ENCODE measurements at places on chromosomes 3 and 15.

- no peak for DNase-seq
These were observed 33.6 kb upstream of the PLSCR2 start for GRCh38 chr3:146502887-146503460.

DNA sequence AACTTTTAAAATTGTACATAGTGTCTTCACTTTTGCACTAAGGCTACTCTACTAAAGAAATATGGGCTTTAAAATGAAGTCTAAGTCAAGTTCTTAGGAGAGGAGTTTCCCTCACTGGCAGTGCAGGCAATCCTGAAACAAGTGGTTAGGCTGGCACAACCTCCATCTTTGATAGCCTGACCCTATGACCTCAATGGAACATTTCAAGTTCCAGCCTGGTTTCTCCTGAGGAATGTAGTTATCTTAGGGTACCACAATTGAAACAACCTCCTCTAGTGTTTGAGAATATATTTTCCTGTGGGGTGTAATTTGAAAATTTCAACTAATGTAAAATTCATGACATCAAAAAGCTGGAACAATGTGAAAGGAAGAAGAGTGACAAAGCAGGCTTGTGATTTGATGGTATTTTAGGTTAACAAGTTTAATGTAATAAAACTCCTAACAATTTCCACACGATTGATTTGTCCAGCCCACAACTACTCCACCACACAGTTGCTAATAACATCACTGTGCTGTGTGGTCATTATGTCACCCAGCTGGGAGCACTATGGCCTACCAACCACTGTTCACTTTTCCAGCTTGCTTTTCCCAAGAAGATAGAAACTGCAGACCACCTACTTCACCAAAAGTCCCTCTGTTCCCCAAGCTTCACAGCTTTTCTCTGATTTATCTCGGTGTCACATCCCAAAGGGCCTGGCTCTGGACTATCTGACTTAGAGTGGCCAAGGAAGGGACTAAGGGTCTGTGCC, 1.8 kb downstream of the WWTR1 start:
- no peak for DNase-seq

DNA sequence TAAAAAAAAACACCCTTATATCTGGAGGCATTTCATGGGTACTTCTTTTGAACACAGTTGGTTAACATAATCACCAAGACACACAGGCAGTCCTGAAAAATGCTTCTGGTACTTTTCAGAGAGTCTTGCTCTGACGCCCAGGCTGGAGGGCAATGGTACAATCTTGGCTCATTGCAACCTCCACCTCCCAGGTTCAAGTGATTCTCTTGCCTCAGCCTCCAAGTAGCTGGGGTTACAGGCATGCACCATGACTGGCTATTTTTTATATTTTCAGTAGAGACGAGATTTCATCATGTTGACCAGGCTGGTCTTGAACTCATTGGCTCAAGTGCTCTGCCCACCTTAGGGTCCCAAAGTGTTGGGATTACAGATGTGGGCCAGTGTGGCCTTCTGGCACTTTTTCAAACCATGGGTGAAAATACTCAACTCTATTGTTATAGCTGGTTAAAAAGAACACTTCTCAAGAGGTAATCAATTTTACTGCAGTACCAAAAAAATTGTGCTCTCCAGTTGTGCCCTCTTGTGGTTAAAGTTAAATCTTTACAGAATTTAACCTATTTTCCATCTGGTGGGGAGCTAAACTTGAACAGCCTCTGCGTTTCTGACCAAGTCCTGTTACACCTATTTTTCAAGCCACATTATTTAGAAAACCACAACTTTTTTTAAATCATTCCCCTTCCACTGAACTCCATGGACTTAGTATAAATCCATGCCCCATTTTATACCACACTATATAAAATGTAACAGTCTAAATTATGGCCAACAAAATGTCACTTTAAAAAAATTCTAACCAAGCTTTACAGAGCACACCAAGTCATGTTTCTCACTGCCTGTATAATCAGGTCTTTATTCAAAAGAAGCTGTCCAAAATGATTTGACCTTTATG, 1.2 kb upstream of the SNAPC5 start:
- no peak for DNase-seq

- DNase-seq: no peak
These were observed 13.5 kb downstream of the SNX33 start for GRCh38 chr15:75661100-75661755.

DNA sequence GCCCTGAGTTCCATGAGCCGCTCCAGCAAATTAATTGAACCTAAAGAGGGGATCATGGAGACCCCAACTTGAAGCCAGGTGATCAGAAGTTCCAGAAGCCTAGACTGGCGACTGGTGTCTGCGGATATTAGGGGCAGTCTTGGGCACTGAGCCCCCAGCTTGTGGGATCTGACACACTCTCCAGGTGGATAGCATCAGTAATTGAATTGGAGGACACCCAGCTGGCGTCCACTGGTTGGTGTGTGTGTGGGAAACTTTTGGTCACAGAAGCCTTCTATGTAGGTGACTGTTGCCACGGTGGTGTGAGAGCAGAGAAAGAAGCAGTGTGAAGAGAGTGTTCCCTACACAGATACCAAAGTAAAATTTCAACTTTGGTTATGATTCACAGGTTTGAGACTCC, 106.0 kb upstream of the ADPGK start:
- DNase-seq: no peak

DNA sequence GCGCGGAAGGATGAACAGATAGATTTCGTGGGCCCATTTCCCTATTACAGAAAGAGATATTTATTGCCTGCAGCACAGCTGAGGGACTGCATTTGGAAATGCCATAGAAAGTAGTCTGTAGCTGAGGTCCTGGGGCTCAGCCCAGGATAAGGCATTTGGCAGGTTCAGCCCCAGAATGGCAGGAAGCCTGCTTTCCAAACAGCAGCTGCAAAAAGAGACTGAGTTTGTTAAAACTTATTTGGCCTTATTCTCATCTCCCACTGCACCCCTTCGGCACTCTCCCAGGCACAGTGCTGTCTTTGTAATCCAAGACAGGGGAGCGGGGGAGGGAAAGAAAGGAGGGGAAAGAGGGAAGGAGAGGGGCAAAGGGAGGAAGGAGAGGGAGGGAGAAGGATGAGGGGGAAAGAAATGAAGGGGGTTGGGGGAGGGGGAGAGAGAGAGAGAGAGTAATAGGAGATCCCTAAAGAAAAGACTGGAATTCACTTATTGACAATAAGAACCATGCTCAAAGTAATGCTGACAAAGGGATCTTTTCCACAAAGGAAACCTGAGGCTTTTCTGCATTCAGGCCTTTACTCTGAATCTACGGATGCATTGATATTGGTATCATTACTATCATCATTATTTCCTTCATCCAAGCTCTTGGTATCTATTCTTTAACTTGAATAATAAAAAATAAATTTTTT, 94.0 kb upstream of the LRRN1 start:
- DNase-seq: no peak

GRCh38 chr3:179560791-179561190, 1.9 kb upstream of the ACTL6A start:
- DNase-seq: no peak

DNA sequence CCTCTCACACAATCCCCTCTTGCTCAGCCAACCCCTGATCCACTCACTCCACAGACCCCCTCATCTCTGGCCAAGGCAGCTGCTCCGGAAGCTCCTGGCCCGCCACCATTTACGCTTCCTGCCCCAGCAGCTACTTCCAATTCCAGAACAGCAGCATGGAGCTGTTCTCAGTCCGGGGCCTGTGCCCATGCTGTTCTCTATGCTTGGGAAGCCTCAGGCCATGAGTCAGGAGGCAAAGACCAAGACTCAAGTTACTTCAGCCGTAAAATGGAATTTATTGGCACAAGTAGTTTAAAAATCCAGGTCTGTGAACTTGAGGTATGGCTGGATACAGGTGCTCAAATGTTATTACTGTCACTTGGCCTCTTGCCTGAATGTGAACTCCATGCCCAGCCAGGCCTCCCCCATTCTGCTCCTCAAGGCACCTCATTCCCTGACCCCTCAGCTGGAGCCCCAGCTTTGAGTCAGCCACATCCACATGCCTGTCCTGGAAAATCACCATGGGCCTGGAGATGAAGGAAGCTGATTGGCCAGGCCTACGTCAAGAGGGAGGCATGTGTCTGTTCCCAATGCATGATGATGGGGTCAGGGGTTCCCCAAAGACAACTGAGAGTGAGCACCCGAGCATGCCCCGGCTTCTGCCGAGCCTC, 31.4 kb upstream of the CACNA2D2 start:
- DNase-seq: no peak

DNA sequence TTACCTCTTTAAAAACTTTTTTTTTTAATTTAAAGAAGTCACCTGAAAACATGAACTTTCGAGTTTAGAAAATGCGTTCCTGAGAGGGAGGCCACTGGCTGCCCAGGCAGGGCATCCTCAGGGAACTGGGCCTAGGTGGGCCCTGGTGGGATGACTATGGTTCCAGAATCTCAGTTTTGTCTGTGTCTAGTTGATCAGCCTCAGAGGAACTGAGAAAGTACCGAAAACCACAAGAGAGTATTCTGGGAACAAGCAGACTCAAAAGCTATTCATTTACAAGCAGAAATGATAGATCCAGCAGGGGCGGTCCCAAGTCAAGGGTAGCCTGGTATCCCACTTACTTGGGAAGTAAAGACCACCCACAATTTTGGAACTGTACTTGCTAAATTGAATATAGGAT, 10.5 kb downstream of the WWTR1 start:
- DNase-seq: no peak
